Fibroblast of skin of right biceps (primary cell): ENCODE measurements at places on chromosomes 1 and 21.

GRCh38 chr1:145740269-145740668 is 21.0 kb downstream of the CD160 start:
- peak; percentile 65 for DNase-seq

DNA sequence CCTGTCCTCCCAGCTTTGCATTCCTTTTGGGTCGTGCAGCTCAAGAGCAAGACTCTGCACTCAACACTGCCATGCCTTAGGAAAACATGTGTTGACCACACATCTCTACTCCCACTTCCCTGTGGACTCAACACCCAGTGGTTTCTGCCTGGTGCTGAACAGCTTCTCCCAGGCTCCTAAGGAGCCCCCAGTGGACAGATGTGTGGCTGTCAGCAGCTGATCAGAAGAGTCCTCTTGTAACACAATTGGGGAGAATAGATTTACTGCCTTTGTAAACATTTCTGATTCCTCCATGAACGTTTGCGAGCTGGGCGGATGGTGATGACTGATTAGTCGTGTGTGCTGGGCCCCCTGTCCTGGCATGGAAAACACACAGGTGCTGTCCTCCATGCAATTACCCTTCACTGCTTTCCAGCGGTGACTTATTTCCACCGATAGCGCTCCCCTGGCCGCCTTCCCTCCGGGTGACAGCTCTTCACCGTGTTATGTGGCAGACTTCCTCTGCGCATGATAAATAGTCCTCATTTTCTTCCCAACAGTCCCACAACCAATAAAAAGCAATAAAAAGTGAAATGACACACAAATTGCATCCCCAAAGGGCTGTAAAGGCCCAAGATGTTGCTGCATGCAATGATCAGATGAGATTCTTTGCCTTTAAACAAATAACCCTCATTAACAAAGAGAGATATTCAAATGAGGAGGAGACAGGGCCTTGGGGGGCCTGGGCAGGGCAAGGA is 249.4 kb upstream of the AJAP1 start:
- DNase-seq = no peak

GRCh38 chr1:243244432-243244841 is 10.6 kb downstream of the CEP170 start:
- no peak for DNase-seq

DNA sequence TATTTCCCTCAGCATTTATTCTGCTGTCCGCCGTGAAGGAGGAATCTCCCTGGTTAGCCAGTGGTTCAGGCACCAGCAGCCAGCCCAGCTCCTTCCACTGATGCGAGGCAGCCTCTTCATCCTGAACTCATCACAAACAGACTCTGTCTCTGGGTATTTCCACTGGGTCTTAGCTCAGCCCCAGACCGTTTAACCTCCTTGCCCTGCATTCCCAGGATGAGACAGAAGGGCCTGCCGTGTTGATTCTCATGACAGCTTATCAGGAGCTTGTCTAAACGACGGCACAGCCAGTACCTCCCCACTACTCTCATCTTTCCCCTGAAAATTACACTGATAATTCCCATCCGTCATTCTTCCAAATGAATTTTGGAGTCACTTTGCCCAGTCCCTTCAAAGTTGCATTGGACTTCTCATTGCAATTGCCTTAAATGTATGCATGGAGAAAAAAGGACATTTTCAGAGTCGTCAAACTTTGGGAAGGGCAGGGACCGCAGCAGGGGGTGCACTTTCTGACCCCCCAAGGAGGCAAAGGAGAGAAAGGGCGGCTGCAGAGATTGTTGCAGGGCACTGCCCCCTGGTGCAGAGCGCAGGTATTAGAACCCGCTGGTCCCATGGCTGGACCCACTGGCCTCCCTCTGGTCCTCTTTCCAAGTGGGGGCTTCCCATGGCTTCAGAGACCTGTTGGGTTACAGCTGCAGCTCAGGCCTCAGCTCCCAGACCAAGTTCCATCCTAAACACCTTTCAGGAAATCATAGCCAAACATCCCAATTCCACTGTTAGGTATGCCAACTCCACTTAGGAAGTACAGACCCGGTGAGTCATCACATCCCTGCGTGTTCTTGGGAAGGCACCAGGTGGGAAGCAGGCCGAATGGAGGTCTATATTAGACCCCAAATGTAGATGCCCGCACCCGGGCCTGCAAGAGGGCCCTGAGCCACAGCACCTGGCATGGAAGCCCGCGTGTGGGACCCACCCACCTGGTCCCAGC is 3.7 kb upstream of the MEGF6 start:
- DNase-seq = no peak

DNA sequence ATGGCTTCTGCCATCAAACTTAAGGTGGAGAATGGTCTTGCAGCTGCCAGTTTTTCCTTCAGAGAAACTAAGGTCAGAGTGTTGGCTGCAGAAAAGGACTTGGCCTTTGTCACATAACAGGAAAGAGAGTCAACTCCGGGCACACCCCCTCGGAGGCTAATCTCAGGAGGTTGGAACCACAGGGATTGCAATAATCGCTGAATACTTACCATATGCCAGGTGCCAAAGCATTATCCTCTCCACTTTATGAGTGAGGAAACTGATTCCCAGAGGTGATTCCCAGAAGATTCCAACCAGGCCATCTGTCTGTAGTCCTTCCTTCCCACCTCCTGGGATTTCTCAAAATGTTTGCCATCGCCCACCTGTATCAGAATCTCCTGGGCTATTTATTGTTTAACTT is 54.0 kb downstream of the LACTBL1 start:
- no peak for DNase-seq

DNA sequence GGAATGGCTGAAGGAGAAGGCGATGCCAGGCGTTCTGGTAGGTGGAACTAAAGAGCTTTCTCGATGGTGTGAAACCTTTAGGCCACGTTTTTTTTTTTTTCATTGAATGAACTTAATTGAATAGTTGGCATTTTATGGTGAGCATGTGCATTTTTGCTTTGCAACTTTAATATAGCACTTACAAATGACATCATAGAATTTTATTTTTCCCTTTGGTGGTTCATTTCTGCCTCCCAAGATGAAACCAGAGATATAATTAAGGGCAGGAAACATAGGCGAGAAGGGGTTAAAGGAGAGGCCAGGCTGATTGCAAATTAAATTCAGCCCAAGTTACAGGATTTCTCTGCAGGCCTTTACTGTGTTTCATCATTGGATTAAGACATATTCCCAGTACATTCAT is 85.5 kb upstream of the L1TD1 start:
- DNase-seq = no peak

DNA sequence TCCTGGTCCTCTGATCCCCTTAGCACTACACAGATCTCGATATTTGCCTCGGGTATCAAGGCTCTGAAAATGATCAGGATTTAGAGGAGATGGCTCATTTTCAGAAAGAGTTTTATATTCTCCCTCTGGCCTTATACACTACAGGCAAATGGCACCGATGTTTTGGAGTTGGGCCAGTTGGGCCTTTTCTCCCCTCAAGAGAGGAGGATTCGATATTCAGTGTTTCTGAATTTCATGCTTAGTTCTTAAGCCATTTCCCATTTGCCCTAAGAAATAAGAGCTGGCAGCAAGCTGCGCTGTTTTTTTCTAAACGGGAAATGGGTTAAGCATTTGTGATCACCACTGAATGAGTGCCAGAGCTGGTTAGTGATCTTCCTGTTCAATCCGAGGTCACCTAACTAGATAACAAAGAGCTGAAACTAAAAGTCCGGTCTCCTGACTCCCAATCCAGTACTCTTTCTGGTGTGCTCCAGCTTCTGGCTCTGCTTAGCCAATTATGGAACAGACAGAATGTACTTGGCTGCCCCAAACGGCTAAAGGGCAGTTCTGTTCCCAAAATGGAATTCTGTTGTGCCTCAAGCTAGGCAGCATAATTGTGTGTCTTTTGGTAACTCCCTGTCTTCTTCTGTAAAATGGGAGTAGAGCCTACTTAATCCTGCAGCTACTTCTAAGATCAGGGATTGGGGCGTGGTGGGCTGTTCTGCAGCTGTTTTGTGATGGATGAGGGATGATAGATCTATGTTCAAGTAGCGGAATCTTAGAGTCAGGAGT is 1.2 kb upstream of the CPT2 start:
- no peak for DNase-seq

DNA sequence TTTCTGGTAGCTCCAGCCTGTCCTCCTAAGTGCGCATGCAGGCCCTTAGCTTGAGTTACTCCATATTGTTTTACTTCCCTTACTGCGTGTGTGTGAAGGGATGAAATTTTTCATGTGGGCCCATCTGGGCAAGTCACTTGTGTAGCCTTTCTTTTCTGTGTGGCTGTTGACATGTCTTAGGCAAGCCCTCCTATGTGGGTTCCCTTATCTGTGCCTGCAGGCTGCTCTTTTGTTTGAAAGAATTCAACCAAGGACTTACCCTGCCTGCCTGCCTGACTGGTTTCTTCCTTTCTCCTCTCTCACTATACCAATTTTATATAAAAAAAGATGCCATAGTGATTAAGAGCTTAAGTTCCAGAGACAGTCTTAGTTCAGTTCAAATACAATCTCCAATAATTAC is 249.3 kb downstream of the ATG4C start:
- no peak for DNase-seq

DNA sequence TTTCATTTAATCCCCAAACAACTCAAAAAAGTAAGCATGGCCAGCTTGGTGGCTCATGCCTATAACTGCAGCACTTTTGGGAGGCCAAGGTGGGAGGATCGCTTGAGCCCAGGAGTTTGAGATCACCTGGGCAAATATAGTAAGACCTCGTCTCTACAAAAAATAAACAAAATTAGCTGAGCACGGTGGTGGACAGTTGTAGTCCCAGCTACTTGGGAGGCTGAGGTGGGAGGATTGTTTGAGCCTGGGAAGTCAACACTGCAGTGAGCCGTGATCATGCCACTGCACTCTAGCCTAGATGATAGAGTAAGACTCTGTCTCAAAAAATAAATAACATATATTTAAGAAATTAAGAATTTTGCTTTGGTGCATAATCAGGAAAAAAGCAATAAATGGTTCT is 6.1 kb upstream of the AKR1A1 start:
- no peak for DNase-seq
